ENCODE measurements at places on chromosomes 2 and 18.

GRCh38 chr2:235006986-235007385 lies 55.2 kb downstream of the SH3BP4 start:
- no peak for DNase-seq

DNA sequence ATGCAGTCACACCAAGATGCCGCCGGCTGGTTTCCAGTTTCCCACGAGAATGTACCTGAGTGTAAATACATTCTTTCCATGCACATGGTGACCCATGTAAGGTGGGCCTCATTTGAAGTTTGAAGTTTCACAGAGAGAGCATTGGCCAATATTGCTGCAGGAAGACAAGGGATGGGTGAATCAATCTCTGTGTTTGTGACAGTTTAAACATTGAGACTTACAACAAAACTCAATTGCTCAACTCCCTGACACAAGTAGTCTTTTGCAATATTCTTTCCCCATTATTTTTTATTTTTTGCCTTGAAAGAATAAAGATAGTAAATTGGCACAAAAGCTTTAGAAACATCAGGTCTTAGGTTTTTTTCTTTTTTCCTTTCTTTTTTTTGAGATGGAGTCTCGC lies 5.1 kb downstream of the SERPINB2 start:
- no peak for DNase-seq

GRCh38 chr2:16707014-16707623 lies 41.5 kb upstream of the CYRIA start:
- no peak for DNase-seq

DNA sequence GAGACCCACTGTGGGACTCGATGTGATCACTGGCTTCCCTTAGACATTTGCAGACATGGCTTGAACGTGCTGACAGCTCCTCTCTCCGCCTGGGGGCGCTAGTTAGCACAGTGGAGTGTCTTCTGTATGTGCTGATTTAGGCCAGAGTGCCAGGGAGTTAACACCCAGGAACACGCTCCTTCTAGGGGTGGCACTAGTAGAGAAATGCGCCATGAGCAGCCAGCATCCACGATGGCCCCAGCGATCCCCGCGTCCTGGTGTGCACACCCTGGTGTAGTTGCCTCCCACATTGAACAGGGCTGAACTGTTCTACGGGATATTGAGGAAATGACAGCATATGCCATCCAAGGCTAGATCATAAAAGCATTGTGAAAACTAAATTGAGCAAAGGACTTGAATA lies 11.4 kb upstream of the NMUR1 start:
- no peak for DNase-seq

- DNase-seq, result no peak
These were observed 79.6 kb downstream of the DNER start for GRCh38 chr2:229634601-229635370.

DNA sequence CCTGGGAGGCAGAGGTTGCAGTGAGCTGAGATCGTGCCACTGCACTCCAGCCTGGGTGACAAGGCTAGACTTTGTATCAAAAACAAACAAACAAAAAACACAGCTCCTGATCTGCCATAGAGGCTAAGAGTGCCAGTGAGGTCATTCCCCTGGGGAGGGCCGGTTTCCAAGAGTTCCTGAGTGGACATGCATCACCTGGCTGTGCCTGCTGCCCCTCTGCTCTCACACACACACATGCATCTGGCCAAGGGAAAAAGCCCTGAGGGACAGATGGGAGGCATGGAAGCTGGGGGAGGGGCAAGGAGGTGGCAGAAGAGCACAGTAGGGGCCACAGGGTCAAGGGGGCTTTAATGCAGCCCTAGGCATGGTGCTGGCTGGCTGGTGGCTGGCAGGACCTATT lies 60.4 kb downstream of the ZBTB7C start:
- no peak for DNase-seq

GRCh38 chr2:118683460-118683859 lies 164.0 kb downstream of the EN1 start:
- DNase-seq, result no peak

DNA sequence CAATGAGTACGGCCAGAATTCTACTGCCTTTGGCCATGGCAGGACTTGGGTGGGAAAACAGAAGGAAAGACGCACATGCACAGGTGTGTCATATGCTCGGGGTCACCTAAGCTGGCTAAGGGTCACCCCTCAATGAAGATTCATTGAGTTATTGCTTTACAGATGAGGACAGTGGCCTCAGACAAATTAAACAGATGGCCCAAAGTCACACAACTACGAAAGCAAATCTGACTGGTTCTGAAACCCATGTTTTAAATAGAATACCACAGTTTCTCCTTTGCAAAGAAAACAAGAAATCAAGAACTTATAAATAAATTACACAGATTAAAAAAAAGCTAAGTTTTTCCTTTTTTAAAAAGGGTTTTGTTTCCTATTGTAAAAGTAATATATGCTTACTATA lies 70.5 kb downstream of the ID2 start:
- no peak for DNase-seq

DNA sequence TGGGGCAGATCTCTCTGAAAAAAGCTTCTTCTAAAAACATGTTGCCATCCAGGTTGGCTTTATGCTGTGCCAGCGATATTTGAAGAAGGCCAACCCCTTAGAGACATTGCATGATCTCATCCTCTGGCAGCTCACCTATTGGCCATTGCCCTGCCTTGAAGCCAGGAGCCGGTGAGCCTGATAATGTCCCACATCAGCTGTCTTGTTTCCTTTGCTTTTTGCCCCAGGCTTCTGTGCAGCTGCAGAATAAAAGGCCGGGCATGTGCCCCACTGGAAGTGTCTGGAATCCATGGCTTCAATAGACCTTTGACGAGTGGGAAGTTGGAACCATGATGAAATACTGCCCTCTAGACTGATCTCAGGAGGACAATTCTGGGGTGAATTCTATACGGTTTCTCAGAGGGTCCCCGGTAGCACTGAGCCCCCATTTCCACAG lies 523.5 kb upstream of the ZEB2 start:
- DNase-seq, result no peak

GRCh38 chr2:205967391-205968075 lies 118.4 kb downstream of the INO80D start:
- DNase-seq, result no peak

DNA sequence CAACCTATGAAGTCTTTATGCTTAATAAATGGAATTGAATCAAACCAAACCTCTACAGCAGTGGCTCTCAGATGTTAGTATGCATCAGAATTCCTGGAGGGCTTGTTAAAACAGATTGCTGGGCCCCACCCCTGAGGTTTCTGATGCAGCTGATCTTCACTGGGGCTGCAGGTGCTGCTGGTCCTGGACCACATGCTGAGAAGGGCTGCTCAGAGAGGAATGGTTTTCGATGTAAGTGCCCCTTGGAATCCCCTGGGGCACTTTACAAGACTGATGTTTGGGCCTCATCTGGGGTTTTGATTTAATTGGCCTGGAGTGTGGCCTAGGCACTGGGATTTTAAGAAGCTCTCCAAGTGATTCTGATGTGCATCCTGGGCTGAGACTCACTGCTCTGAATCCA lies 403.8 kb upstream of the HS6ST1 start:
- no peak for DNase-seq

- no peak for DNase-seq
These were observed 157.3 kb downstream of the MSH2 start for GRCh38 chr2:47560107-47560819.

DNA sequence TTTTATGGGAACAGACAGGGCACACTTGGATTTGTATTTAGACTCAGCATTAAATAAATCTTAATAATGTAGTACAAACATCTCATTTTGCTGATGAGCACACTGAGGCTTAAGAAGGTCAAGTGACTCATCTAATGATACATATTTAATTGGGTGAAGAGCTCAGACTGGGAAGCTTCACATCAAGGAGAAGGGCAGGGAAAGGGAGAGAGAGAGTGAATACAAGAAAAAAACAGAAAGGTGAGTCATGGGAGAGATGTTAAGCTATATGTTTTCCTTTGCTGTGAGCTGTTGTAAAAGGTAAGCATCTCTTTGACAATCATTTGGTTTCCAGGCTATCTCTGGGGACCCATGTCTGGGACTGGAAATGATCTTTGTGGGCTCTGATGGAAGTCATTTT lies 277.8 kb downstream of the SETBP1 start:
- DNase-seq, result no peak

DNA sequence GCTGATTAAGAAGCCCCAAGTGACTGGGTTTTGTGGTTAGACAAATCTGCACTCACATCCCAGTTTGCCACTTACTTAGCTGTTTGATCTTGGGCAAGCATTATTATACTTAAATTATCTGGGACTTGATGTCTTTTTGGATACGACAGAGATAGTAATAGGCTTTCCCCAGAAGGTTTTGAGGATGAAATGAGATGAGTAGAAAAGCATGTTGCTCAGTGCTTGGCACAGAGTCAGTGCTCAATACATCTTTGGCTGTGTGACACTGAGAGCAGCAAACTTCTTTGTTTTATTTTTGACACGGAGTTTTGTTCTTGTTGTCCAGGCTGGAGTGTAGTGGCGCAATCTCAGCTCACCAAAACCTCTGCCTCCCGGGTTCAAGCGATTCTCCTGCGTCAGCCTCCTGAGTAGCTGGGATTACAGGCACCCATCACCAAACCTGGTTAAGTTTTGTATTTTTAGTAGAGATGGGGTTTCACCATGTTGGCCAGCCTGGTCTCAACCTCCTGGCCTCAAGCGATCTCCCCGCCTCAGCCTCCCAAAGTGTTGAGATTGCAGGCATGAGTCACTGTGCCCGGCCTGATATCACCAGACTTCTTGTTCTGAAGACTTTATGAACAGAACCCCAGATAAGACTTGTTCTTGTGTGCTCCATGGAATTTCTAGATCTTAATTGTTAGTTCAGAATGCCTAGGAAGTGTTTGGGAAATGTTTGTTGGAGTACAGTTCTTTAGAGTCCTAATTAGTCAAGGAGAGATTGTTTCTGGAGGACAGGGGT lies 521.2 kb downstream of the SLC4A3 start:
- DNase-seq, result no peak

DNA sequence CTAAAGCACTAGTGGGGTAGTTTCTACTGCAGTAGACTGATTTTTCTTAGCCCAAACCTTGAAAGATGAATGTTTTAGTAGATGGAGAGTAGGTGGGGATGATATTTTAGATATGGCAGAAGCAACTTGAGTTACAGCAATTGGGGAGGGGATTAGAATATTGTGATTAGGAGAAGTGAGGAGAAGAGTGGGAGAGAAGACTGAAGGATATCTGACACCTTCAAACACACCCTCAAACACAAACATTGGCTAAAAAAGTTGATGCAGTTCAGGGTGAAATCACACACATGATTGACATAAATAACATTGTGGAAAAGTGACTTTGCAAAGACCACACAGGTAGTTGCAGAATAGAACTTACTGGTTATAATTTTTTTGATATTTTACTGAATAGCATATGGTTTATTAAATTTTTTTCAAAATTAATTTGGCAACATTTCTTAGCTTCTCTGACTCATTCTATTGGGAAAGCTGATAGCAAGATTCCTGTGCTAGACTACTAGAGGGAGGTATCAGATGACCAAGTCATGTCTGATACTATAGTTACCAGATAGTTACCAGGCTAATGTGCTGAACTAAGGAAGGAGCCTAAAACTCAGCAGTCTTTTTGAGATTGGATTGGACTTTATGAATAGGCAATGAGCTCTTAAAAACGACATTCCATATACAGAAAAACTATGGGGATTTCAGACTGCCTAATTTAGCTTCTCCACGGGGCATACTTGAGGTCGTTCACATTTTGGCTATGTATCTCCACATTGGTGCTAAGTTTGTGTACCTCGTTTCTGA lies 73.0 kb downstream of the ACTR3 start:
- DNase-seq, result no peak

All from RWPE2 (cell line).